ENCODE measurements at places on chromosomes 2 and 18. TPM values are rescaled to one million over a fixed set of nuclear protein-coding genes. Genes with fewer than 3 reads are reported as not detected.

GRCh38 chr18:24461996-24462395 lies 1.6 kb downstream of the HRH4 start:
- no peak for DNase-seq
- H3K4me1 ChIP-seq, result no peaks in the 10 kb centered on the region
- H3K4me3 ChIP-seq, result no peak overlapping the region

- H3K27me3 ChIP-seq, result no peaks in the 10 kb centered on the region
- no peak for DNase-seq
- H3K36me3 ChIP-seq, result no peaks in the 10 kb centered on the region
- H3K27ac ChIP-seq, result no peak overlapping the region
- no peaks in the 10 kb centered on the region for H3K4me1 ChIP-seq
Measured at GRCh38 chr2:158004126-158004764, 97.4 kb upstream of the UPP2 start.

The CFC1 gene
- not detected for total RNA-seq

DNA sequence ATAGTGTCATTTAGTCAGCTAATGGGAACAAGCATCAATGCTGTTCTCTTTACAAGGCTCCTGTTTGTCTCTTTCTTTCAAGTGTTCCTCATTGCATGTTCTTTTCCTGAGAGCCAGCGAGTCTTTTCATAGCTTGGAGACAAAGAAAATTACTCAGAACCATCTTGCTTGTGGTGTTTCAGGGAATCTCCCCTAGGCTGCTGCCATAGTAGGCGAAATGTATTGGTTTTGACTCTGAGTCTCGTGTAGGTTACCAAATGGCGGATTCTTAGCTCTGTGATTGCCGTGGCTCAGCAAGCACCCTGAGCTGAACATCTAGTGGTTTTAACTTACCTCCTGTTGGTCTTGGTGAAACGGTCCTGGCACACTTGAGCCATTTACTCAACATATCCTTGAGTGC lies 68.7 kb downstream of the RHBDD1 start:
- no peak overlapping the region for H3K4me3 ChIP-seq
- no peaks in the 10 kb centered on the region for H3K4me1 ChIP-seq
- no peak for DNase-seq
- peaks cover 7% of the 10 kb centered on the region for H3K36me3 ChIP-seq

DNA sequence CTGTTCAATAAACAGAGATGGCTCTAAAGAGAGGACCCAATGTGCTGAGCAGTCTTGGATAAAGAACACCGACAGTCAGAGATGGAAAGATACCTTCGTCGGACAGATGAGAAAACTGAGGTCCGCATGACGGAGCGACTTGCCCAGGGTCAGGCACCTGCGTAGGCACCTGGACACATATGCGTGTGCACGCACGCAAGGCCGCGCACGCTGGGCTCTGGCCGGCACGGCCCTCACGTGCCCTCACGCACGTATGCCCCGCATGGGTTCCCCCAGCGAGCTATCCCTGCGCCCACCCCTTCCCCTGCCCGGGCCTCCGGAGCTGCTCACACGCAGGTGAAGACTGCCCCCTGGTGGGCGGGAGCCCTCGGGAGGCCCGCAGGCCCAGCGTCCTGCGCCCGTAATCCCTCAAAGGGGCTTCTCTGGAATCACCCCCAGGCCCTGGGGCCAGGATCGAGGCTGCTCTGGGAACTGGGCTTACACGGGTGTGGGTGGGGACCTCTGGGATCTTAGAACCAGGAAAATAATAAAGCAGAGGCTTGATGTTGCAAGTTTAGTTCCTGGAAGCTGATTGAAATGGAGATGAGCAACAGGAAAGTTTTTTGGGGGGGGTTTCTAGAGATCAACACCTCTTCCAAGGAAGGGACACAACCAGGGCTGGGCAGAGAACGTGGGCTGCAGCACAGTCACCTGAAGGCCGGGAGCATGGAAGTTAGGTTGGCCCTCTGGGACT lies 246.3 kb downstream of the TNS1 start:
- peak; percentile 31 for DNase-seq
- no peak overlapping the region for H3K4me3 ChIP-seq
- H3K4me1 ChIP-seq, result peaks cover 14% of the 10 kb centered on the region
- H3K36me3 ChIP-seq, result no peaks in the 10 kb centered on the region
- no peak overlapping the region for H3K27ac ChIP-seq

- no peak for DNase-seq
- H3K27ac ChIP-seq, result no peak overlapping the region
- H3K4me3 ChIP-seq, result peak overlapping the region; percentile 35
Measured at GRCh38 chr18:48944634-48945033, 6.1 kb downstream of the SMAD7 start.

DNA sequence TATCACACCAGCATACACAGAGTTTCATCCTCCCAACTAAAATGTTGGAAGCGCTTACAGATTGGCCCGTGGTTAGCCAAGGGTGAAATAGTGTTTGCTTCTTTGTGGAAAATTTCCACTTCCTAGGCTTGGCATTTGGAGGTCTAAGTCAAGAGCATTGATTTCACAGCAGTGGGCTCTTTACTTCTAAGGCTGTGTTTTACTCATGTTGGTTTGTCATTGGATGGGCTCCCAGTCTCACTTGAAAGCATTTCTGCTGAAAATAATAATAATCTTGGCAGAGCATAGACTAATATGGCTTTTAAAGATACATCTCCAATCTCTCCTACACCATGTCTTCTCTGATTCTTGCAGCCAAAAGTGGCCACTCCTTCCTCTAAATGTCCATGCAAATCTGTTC lies 82.9 kb downstream of the DYNAP start:
- H3K4me1 ChIP-seq, result no peaks in the 10 kb centered on the region
- H3K4me3 ChIP-seq, result no peak overlapping the region
- no peaks in the 10 kb centered on the region for H3K27me3 ChIP-seq
- DNase-seq, result no peak
- no peaks in the 10 kb centered on the region for H3K36me3 ChIP-seq
- no peak overlapping the region for H3K27ac ChIP-seq

- H3K27ac ChIP-seq, result no peak overlapping the region
- H3K4me3 ChIP-seq, result no peak overlapping the region
- no peak for DNase-seq
- no peaks in the 10 kb centered on the region for H3K27me3 ChIP-seq
Measured at GRCh38 chr2:12764849-12765605, 48.3 kb downstream of the TRIB2 start.

DNA sequence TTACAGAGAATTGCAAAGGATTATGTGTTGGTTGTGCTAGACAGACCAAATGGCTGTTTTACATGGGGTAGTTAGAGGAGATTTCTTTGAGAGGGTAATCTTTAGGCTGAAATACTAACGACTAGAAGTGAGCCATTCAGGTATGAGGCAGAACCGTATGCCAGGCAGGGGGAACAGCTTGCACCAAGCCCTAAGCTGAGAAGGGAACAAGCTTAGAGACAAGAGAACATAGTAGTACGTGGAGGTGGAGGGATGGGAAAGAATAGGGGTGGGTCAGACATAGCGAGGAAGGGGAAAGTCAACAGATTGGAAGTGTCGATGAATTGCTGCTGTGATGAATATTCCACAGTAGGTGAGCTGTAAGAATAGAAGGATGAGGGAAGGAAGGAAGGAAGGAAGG lies 20.0 kb upstream of the CRIM1 start:
- no peaks in the 10 kb centered on the region for H3K27me3 ChIP-seq
- no peak for DNase-seq
- no peak overlapping the region for H3K27ac ChIP-seq
- no peak overlapping the region for H3K4me3 ChIP-seq

The PLCL1 gene
- total RNA-seq, result 0.71 TPM

DNA sequence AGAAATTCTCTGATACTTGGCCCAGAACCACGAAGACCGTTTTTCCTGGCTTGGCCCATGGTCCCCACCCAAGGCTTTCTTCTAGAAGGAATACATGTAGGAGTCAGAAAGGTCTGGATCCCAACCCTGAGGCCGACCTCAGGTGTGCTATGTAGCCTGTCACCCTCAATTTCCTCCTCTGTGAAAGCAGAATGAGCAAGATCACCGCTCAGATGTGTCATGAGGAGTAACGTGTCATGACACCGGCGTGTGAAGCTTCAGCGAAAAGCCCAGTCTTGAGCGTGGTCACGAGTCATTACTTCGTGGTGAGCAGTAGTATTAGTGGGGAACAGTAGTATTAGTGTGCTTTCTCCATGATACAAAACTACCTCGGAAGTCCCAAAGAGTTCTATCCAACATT lies 103.4 kb downstream of the ALPK2 start:
- no peaks in the 10 kb centered on the region for H3K4me1 ChIP-seq
- no peak overlapping the region for H3K27ac ChIP-seq
- DNase-seq, result no peak
- H3K27me3 ChIP-seq, result peaks cover 4% of the 10 kb centered on the region
- H3K4me3 ChIP-seq, result no peak overlapping the region

DNA sequence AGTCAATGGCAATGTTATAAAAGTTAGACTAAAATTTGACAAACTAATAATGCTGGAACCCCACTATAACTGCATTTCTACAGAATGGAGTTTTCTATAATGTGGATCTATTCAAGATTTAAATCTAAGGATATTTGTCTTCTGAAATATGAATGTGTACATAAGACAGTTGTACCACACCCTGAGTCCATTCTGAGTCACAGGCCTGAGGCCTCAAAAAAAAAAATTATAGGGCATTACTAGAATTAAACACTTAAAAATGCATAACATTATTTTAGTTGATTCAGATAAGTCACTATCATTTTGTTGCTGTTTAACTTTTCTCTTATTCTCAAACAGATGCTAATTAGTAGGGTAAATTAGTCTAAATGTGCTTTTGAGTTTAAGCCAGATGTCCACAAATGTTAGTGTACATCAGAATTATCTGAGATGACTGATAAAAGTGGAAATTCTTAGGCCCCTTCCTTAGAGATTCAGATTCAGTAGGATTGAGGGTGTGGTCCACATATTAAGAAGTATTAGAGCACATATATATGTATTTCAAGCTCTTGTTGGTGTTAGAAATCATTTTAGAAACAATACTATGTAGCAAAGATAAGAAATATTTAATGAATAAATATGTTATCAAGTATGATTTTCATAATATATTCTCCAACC lies 42.4 kb upstream of the COL5A2 start:
- no peak overlapping the region for H3K27ac ChIP-seq
- no peaks in the 10 kb centered on the region for H3K27me3 ChIP-seq
- no peak for DNase-seq
- no peaks in the 10 kb centered on the region for H3K36me3 ChIP-seq
- H3K4me1 ChIP-seq, result peaks cover 4% of the 10 kb centered on the region
